SHP77 (cell line): ENCODE measurements at places on chromosomes 4 and X.
A peak's percentile ranks its signal among the peaks of the same experiment; 100 is the strongest.

DNA sequence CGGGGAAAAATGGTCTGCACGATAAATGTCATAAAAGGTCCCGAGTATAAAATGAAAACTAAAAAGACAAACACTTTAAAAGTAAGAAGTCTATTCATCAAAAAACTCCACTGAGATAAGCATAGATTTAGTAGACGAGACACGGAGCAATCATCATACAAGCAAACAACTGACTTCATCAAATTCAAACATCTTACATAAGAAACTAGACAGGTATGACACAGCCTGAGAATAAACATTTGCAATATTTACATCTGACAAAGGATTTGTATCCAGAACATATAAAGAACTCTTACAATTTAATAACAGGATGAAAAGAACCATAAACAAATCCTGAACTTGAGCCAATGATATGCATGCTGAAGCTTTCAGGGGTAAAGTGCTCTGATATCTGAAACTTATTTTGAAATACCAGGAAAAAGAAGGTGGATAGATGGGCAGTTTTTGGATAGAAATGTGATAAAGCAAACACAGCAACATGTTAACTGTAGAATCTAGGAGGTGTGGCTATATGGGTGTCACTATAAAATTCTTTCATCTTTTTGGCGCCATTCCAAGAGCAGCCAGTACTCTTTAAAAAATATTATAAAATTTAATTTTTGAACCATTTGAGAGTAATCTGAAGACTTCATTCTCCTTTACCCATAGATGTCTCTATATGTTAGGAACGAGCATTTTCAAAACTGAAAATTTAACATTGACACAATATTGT, 12.0 kb downstream of the MPP1 start:
- DNase-seq, result no peak

GRCh38 chr4:15652191-15652590, 3.0 kb downstream of the FBXL5 start:
- no peak for DNase-seq

DNA sequence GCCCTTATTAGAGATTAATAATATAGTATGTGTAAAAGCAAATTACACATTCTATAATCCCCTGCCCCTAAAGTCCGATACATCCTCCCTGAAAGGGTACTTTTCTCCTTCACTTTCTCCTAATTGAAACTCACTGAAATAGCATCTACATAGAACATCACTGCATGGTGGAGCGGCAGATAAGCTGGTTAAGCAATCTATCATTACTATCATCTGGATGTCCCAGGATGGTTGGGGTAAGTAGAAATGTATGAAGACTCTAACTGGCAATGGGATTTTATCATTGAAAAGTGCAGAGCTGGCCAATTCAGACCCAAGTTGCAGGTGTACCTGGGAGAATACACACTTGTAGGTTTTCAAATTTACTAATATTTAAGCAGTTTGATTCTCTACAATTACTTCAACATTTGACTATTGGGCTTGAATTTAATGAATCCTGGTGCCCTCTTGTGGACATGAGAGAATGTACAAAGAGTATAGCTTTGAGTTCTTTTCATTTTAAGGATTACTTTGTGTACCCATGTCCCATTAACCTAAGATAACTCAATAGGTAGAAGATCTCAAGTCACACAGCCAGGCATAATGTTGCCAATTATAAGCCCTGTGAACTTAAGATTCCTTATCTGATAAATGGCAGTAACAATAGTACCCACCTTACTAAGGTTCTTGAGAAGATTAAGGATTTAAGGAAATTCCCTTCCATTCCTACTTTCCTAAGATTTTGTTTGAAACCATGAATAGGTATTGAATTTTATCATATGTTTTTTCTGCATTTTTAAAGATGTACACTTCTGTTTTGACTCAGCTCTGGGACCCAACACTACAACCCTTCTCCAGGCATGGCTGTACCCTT, 69.8 kb downstream of the SHROOM3 start:
- peak; percentile 33 for DNase-seq

GRCh38 chr4:139834981-139835391, 169.4 kb downstream of the MGST2 start:
- DNase-seq, result no peak

DNA sequence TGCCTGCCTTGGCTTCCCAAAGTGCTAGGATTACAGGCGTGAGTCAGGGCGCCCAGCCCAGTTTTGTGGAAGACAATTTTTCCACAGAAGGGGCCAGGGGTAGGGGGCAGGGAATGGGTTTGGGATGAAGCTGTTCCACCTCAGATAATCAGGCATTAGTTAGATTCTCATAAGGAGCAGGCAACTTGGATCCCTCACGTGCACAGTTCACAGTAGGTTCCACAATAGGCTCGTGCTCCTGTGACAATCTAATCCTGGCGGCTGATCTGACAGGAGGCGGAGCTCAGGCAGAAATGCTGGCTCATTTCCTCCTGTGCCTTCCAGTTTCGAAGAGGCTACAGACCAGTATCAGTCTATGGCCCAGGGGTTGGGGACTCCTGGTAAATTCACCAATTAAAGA, 491.6 kb upstream of the AADAT start:
- no peak for DNase-seq

DNA sequence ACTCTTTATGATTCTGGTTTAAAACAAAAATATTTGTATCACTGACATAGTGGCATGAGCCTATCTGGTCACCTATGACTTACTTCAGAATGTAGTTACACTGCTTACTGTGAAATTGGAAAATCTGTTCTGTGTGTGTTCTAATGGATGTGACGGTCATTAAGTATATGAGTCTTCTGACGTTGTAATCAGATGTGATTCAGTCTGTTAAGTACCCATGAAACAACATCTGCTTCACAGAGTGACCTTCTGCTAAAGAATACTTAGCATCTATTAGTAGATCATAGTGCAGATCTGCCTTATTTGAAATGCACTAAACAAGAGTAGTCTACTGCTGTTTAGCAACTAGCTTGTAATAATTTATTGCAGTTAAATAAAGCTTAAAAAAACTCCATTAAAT, 317.1 kb downstream of the DCTD start:
- no peak for DNase-seq

DNA sequence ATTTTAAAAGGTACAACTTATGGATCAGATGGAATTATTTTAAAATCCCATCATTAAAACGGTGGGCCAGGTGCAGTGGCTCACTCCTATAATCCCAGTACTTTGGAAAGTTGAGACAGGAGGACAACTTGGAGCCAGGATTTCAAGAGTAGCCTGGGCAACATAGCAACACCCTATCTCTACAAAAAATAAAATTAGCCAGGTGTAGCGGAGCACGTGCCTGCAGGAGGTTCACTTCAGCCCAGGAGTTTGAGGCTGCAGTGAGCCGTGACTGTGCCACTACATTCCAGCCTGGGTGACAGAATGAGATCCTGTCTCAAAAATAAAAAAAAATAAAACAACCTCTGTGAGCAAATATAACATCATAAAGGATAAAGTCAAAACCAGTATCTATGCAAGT, 11.4 kb downstream of the ADH5 start:
- no peak for DNase-seq

DNA sequence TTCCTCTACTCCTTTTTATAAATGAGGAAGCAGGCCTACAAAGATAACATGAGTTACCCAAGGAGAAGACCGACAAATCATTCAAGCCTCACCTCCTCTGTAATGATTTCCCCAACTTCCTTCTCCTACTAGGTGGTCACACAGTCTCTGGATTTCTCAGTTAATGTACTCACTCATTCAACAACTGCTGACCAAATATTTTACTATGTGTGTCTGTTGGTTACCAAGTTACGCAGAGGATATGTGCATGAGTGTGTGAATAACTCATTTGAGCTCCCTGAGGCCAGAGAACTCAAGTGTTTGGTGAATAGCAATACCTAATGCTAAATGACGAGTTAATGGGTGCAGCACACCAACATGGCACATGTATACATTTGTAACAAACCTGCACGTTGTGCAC, 10.4 kb downstream of the CASK start:
- DNase-seq, result no peak

DNA sequence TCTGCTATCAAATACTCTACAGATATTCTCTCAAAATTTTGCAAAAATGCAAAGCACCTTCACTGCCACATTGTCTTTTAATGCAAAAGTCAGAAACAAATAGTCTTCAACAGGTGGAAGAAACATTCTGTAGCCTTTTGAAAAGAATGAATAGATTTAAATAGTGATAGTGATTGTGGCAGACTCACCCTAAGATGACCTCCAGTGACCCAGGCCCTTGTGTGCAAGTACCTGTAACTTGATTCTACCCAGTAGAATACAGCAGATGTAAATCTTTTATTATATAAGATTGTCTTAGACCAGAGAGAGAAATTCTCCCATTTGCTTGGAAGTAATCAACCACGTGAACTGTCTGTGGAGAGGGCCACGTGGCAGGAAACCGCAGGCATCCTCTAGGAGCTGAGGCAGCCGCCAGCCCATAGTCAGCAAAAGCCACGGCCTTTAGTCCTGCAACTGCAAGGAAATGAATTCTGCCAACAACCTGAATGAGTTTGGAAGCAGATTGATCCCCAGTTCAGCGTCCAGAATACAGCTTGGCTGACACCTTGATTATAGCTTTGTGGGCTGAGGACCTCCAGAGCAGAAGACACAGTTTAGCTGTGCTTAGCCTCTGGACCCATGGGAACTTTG, 272.5 kb downstream of the ARHGAP10 start:
- DNase-seq, result no peak

DNA sequence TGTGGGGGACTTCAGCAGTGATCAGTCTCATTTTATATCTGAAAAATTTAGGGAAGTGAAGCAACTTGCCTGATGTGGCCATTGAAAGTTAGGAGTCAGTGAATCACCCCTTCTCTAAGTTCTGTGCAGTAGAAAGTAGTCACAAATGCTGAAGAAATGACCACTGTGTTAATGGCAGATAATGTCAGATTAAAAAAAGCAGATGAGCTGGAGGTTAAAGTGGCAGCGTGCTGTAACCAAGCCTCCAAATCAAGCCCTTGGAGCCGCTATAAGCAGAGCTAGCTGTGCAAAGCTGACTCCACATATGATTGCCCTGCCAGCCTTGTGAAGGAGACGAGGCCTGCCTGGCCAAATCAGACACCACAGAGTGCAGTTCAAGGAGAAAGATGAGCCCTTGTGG, 39.2 kb upstream of the PDE5A start:
- no peak for DNase-seq

GRCh38 chr4:41394481-41394894, 137.8 kb downstream of the UCHL1 start:
- DNase-seq, result no peak

DNA sequence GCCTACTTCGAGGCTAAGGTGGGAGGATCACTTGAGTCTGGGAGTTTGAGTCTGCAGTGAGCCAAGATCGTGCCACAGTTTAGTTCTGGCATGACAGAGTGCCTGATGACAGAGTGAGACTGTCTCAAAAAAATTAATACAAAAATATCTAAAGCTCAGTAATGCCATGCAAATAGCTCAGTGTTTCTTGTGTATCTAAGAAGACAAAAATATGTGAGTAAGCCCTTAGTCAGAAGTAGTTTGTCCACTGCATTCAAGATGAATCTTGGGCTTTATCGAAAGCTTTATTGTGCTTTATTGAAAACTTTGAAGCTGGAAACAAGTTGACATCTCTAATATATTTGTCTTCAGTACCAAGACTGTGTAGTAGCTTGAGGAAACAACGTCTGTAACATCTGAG, 115.9 kb downstream of the GPAT3 start:
- no peak for DNase-seq

DNA sequence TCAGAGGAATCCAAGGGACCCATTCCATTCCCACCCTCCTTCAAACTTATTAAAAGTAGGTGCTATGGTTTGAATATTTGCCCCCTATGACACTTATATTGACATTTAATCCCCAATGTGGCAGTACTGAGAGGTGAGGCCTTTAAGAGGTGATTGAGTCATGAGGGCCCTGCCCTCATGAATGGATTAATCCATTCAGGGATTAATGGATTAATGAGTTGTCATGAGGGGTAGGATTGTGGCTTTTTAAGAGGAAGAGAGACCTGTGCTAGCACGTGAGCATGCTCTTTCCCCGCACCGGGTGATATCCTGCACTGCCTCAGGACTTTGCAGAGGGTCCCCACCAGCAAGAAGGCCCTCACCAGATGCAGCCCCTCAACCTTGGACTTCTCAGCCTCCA, 50.1 kb downstream of the IRF2 start:
- DNase-seq, result no peak

DNA sequence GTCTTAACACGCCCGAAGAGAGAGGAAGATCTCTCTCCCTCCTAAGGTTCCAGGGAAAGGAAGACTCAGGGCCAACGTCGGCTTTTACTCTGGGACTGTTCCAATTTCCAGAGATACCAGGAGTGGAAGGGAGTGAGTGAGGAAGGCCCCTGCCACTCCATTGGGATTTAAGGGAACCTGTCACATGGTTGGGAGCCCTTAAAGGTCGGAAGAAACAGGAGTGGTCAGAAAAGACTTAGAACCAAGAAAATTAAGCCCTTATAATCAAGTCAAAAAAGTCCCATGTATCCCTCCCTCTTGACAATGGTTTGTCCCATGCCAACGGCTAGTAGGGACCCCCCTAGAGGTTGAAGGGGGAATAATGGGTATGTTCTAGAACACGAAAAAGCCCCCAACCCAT, at the start of gene TEX13A:
TEX13A (minus strand) TSS at position 59 of the 400 bp plus-strand sequence. CDS start 297 bp downstream, outside the sequence.
- no peak for DNase-seq

DNA sequence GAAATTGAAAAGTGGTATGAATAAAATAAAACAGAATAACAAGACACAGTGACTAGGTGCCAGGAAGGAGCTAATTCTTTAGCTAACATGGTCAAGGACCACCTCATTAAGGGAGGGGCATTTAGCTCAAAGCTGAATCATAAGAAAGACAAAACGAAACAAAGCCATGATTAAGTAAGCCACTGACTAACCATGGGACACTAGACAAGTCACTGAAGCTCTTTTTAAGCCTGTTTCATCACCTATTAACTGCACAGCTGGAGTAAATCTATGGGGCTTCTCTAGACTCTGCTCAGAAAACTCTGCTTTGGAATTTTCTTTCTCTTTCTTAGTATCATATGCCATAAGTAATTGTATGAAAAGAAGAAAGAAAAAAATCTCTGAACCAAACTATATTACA, 49.8 kb upstream of the C1QTNF7 start:
- DNase-seq, result no peak

- no peak for DNase-seq
These were observed 27.5 kb upstream of the SMS start for GRCh38 chrX:21912989-21913388.

GRCh38 chr4:47118192-47118929, 87.0 kb downstream of the GABRB1 start:
- no peak for DNase-seq

GRCh38 chrX:68443155-68443868, 10.0 kb upstream of the OPHN1 start:
- DNase-seq, result no peak

GRCh38 chrX:18255059-18255458, 34.4 kb upstream of the BEND2 start:
- no peak for DNase-seq

DNA sequence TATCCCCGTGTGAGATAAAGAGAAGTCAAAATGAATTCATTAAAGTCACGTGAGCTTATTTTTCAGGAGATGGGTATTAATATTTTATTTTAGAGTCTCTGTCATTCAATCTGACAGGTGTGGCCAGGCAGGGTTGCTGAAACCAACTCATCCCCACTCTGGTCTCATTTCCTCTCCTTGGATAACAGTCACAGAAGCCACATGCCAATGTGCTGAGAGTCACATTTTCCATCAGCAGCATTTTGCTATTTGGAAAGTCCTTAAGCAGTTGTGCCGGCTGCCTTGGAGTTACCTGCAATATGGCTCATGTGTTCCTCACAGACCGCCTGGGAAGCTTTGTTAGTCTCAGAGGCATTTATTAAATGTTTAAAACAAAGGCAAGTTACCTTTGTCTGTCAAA, 302.3 kb downstream of the DCHS2 start:
- DNase-seq, result no peak
